ENCODE measurements at places on chromosomes 6 and 20.
A peak's percentile ranks its signal among the peaks of the same experiment; 100 is the strongest.

DNA sequence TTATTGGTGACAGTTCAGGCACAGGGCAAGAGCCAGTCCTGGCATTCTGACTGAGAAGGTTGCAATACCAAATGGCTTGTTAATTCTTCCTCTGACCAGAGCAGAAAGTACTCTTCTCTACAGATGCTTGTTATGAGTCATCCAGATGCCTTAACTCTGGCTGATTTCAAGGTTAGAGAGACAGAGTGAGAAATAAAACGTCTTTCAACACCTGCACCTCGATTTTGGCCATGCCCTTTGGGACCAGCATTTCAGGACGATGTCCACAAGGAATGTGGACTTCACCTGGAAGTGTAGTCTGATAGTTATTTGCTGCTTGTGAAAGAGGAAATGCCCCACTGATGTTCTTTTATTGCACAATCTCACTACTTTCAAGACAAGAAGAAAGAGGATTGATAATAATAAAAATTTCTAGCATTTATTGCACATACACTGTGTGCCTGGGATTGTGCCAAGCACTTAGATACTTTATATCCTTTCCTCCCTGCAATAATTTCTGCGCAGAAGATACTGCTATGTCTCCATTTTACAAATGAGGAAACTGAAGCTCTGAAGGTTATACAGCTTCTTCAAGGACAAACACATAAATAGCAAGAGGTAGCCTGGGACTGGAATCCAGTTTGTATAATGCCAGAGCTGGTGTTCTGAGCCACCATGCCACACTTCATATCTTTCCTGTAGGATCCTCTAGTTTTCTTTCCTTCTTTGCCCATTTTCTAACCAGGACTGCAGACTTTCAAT, 33.5 kb upstream of the MCM3 start:
- no peak overlapping the region for H3K27ac ChIP-seq
- H3K4me3 ChIP-seq = no peak overlapping the region
- no peaks in the 10 kb centered on the region for H3K27me3 ChIP-seq
- no peak for DNase-seq
- H3K36me3 ChIP-seq = no peaks in the 10 kb centered on the region
- no peaks in the 10 kb centered on the region for H3K4me1 ChIP-seq

DNA sequence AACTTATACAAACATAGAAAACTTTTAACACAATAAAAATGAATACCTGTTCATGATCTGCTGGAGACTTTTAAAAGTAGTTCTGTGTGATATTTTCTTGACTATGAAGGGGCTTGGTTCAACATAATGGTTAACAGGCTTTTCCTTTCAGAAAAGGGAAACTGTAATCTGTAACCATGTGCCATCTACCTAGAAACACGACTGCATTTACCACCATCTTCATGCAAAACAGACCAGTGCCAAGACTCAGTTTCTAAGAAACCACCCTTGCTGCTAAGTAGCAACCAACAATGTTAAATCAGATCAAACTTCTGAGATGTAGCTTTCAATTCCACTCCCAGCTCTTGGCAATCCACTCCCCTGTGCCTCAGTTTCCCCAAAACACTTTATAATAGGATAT, 15.7 kb downstream of the STAU1 start:
- H3K36me3 ChIP-seq = peaks cover 17% of the 10 kb centered on the region
- H3K4me1 ChIP-seq = no peaks in the 10 kb centered on the region
- no peaks in the 10 kb centered on the region for H3K27me3 ChIP-seq
- no peak overlapping the region for H3K27ac ChIP-seq
- H3K4me3 ChIP-seq = no peak overlapping the region
- DNase-seq = no peak

GRCh38 chr6:34051331-34051919, 94.5 kb downstream of the GRM4 start:
- H3K27ac ChIP-seq = no peak overlapping the region
- no peak for DNase-seq
- no peaks in the 10 kb centered on the region for H3K36me3 ChIP-seq
- H3K4me1 ChIP-seq = peaks cover 16% of the 10 kb centered on the region

DNA sequence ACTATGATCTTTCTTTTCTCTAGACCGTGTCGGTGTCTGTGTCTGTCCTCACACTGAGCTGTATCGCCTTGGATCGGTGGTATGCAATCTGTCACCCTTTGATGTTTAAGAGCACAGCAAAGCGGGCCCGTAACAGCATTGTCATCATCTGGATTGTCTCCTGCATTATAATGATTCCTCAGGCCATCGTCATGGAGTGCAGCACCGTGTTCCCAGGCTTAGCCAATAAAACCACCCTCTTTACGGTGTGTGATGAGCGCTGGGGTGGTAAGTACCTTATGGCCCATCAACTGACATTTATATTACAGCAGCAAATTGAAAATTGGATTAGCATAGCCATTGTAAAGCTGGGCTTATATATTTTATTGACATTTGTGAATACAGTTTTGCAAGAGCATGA, 72.2 kb upstream of the GFRAL start:
- DNase-seq = no peak
- H3K4me1 ChIP-seq = no peaks in the 10 kb centered on the region
- no peak overlapping the region for H3K27ac ChIP-seq
- H3K4me3 ChIP-seq = no peak overlapping the region

DNA sequence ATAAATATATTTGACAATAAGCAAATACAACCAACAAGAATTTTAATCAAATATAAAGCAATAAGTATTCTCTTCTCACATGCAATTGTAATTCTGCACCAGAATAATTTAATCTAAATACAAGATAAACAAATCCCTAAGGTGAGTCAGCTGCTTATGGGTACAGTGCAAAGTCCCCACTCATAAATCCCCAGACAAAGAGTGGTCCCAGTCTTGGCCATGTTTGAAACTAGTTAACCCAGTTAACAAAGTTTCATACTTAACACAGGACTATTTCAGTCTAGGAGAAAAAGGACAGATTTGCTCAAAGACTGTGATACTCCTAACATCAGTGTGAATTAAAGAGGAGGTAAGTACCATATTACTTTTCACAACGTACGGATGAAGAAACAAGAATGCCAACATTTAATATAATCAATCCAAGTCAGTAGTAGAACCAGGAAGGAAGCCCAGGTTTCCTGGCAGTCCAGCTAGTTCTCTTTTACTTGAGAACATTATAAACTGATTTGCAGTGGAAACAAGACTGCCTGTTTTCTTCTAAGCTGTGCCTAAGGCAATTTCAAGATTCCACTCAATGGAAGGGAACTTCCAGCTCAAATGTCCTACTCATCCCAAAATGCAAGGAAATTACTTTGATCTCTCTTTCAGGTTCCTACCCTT, 10.4 kb downstream of the SAMD3 start:
- H3K36me3 ChIP-seq = no peaks in the 10 kb centered on the region
- no peak overlapping the region for H3K27ac ChIP-seq
- DNase-seq = no peak
- H3K4me1 ChIP-seq = no peaks in the 10 kb centered on the region

DNA sequence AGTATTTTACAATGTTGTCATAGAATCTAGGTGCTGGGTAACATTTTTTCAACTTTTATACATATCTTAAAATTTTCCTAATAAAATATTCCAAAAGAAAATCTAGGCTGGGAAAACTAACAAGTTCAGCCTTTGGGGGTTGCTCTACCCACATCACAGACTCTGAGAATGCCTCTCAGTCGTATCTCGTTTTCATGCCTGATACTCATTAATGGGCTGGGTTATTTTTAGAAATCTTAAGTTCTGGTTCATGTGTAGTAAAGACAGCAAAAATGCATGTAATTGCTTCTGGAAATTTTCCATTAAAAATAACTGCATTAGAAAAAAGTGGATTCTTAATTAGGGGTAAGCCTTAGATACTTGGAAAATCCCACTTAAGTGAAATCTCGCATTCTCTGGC, 149.3 kb downstream of the SLC24A3 start:
- H3K27me3 ChIP-seq = peaks cover 61% of the 10 kb centered on the region
- no peak overlapping the region for H3K27ac ChIP-seq
- H3K4me3 ChIP-seq = no peak overlapping the region
- no peaks in the 10 kb centered on the region for H3K36me3 ChIP-seq
- H3K4me1 ChIP-seq = no peaks in the 10 kb centered on the region

DNA sequence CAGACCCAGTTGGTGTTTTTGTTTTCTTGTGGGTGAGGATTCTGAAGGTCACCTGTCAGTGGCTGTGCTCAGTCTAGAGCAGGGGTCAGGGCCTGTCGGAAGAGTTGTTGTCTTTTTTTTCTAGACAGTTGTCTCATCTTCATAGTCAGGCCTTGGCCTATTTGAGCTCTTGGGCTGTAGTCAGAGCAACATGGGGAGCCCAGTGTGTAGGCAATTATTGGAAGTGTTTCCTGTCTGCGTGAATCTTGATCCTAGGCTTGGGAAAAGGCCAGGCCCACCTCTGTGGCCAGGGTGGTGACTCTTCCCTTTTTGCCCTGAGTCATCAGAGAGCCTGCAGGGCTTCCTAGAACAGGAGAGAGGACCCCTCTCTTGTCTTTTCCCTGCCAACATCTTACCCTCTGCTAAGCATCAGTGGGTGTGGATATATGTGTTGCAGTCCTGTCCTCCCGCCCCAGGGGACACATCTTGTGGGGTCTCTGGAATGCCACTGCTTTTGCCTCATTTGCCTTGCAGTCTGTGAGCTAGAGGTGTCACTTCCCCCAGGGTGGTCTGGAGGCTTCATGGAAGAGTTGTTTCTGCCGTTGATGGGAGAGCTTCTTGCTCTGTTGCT, 11.4 kb downstream of the TJAP1 start:
- H3K27ac ChIP-seq = no peak overlapping the region
- H3K27me3 ChIP-seq = no peaks in the 10 kb centered on the region
- DNase-seq = peak; percentile 31
- no peaks in the 10 kb centered on the region for H3K36me3 ChIP-seq
- no peaks in the 10 kb centered on the region for H3K4me1 ChIP-seq

DNA sequence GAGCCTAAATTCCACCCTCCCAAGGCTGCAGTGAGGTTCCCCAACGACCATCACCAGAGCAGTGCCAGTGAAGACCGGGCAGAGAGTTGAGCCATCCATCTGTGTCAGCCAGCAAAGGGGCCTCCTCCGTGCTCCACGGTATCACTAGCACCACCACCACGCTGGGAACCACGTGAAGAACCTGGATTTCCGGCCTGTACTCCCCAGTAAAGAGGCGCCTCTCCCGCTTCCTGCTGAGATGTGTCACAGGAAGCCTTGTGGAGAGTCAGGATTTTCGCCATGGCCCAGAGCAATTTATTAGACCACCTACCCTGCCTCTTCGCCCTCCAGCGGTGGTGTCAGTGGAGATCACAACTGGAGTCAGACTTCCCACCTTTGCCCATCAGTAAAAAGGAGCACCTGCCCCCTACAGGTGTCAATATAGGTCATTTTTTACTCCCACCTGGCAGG, 28.8 kb downstream of the CPXM1 start:
- peaks cover 23% of the 10 kb centered on the region for H3K4me1 ChIP-seq
- no peak overlapping the region for H3K27ac ChIP-seq
- no peaks in the 10 kb centered on the region for H3K36me3 ChIP-seq
- H3K4me3 ChIP-seq = no peak overlapping the region
- H3K27me3 ChIP-seq = no peaks in the 10 kb centered on the region

DNA sequence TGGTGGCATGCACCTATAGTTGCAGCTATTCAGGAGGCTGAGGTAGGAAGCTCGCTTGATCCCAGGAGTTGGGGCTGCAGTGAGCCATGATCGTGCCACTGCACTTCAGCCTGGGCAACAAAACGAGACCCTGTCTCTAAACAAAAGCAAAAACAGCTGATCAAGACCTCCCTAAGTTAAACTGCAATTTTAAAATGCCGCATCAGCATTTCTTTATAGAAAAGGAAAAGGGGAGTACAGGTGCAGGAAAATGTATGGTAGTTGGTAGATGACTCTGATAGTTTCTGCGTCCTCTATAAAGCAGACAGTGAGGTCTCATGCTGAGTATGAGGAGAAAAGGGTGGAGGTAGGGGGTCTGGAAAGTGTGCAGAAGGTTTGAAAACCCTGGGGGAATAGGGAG, 8.9 kb upstream of the TBCC start:
- DNase-seq = no peak
- H3K36me3 ChIP-seq = no peaks in the 10 kb centered on the region
- H3K27ac ChIP-seq = no peak overlapping the region
- no peaks in the 10 kb centered on the region for H3K27me3 ChIP-seq

GRCh38 chr6:44681761-44682160, 294.3 kb downstream of the CDC5L start:
- H3K27me3 ChIP-seq = no peaks in the 10 kb centered on the region
- H3K4me1 ChIP-seq = peaks cover 6% of the 10 kb centered on the region
- no peak overlapping the region for H3K4me3 ChIP-seq
- no peaks in the 10 kb centered on the region for H3K36me3 ChIP-seq

DNA sequence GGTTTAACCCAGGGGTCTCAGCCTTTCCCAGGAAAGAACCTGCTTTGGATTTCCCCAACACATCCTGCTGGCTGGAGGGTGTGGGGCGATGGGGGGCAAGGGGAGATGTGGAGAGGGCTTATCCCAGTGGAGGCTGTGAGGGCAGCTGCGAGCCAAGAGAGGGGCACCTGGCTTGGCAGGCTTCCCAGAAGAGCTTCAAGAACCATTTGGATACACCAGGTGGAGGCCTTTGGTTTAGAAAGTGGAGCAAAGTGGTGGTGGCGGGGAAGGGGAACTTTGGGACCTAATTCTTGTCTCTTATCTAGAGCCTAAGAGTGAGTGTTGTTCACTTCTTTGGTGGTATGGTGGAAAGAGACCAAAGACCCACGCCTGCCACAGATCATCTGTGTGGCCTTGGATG, 12.4 kb downstream of the CD40 start:
- peaks cover 23% of the 10 kb centered on the region for H3K4me1 ChIP-seq
- peaks cover 25% of the 10 kb centered on the region for H3K27me3 ChIP-seq
- H3K4me3 ChIP-seq = no peak overlapping the region
- no peak overlapping the region for H3K27ac ChIP-seq
- no peaks in the 10 kb centered on the region for H3K36me3 ChIP-seq

DNA sequence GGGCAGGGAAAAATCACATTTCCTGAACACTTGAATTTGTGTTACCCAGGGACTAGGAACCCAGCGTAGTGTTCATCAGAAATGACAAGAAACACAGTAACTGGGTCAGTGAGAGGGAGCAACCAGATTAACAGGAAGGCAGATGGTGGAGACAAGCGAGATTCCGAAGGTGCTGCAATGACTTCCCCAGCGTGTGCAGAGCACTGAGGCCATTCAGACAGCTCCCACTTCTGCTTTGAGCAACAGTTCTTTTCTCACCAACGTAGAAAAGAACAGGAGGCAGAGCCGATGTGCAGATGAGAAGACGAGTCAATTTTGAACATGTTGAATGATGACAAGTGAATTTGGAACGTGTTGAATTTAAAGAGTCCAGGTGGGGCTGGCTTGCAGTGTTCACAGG, 63.1 kb upstream of the IFNGR1 start:
- no peak overlapping the region for H3K4me3 ChIP-seq
- no peak for DNase-seq
- H3K27ac ChIP-seq = no peak overlapping the region
- H3K27me3 ChIP-seq = no peaks in the 10 kb centered on the region
- H3K36me3 ChIP-seq = no peaks in the 10 kb centered on the region

- H3K36me3 ChIP-seq = peaks cover 44% of the 10 kb centered on the region
- peaks cover 7% of the 10 kb centered on the region for H3K4me1 ChIP-seq
- H3K27me3 ChIP-seq = no peaks in the 10 kb centered on the region
- no peak overlapping the region for H3K4me3 ChIP-seq
Observed at GRCh38 chr6:2773449-2773848, 8.3 kb downstream of the WRNIP1 start.

- no peaks in the 10 kb centered on the region for H3K36me3 ChIP-seq
- no peak overlapping the region for H3K27ac ChIP-seq
- H3K4me1 ChIP-seq = 0 out of 2 replicates have a peak, but pooled peaks cover 4% of the 10 kb centered on the region
- no peaks in the 10 kb centered on the region for H3K27me3 ChIP-seq
- DNase-seq = no peak
Observed at GRCh38 chr6:21504790-21505189, 88.8 kb upstream of the SOX4 start.

- H3K27ac ChIP-seq = no peak overlapping the region
- peak; percentile 66 for DNase-seq
- H3K27me3 ChIP-seq = peaks cover 87% of the 10 kb centered on the region
- H3K4me3 ChIP-seq = no peak overlapping the region
Observed at GRCh38 chr6:797479-798077, 104.6 kb upstream of the EXOC2 start.

All from PC-3 (cell line).